Fibroblast of villous mesenchyme (primary cell): ENCODE measurements at places on chromosomes 1 and 21. TPM values are rescaled to one million over a fixed set of nuclear protein-coding genes. Genes with fewer than 3 reads are reported as not detected.
A peak's percentile ranks its signal among the peaks of the same experiment; 100 is the strongest.

GRCh38 chr1:115433483-115433882 lies 95.4 kb upstream of the NGF start:
- no peak for DNase-seq

DNA sequence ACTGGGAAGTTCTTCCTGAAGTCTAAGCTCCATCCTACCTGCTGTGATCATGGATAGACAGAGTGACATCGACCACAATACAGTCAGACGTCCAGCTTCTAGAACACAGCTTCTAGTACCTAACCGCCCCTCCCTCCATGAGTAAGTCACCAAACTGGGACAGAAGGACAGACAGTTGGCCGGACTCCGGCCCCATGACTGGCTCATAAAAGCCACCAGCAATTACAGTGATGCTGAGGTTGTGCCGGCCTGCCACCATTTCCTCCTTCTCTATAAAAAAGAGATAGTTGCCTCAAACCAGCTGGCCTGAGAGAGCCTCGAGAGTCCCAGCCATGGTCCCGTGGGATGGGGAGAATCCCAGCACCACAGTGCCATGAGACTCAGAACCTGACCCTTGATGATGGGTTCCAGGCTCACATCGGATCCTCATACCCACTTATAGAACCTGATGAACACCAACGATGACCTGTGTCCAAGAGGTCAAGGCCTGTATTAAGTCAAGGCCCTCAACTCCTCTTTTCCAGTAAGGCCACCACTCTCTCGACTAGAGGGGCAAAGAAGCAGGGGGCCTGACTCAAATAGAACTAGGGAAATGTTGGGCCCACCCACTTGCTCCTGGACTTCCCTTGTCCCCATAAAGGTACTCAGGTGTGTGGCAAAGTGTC lies 3.4 kb downstream of the MEF2D start:
- no peak for DNase-seq

DNA sequence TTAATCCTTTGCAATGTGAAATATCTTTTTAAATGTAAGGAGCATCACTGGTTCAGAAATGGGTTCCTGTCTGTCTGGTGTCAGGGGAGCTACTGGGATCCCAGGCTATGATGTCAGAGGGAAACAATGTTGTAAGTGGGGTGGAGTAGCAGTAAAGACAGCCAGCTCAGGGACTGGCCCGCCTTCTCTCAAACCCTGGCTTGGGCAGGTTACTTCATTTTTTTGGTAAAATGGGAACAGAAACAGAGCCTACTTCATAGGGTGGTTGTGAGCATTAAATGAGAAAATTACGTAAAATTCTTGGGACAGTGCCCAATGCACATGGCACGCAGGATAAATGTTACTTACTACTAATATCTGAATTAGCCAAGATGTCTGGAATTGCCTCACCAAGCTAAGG lies 30.7 kb upstream of the IL20 start:
- no peak for DNase-seq

DNA sequence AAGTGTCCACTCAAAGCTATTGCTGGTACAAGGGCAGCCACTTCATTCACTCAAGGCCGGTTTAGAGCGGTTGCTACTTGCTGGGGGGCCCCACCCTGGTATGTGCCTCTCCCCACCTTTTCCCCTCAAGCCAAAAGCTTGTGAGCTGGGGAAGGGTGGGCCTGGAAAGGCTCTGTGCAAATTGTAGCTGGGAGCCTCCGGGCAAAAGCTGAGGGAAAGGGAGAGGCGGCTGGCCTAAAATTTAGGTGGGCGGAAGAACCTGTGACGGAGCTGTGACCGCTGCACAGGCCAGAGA lies 306 bp upstream of the SH3D21 start:
- no peak for DNase-seq

- DNase-seq: no peak
These were observed 86.3 kb upstream of the VANGL1 start for GRCh38 chr1:115555446-115555845.

Gene LIN28A
- not detected in 2 replicates for total RNA-seq

DNA sequence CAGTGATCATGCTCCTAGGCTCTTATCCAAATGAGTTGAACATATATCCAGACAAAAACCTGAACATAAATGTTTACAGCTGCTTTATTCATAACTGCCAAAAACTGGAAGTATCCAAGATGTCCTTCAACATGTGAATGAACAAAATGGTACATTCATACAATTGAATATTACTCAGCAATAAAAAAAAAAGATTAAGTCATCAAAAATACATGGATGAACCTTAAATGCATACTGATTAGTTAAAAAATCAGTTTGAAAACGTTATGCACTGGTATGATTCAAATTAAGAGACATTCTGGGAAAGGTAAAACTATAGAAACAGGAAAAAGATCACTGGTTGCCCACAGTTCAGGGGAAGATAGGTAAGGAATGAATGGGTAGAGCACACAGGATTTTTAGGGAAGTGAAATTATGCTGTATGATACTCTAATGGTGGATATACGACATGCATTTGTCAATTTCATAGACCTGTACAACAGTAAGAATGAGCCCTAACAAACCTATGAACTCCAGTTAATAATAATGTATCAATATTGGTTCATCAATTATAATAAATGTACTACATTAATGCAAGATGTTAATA lies 3.1 kb downstream of the LRRC40 start:
- DNase-seq: no peak

Gene ZBED6
- total RNA-seq: 38.7 and 40.2 TPM in 2 replicates

GRCh38 chr1:39392851-39393573 lies 98.4 kb upstream of the BMP8A start:
- no peak for DNase-seq

GRCh38 chr1:244667797-244668196 lies 14.9 kb downstream of the DESI2 start:
- DNase-seq: no peak

Gene S100A4
- total RNA-seq: 165 and 507 TPM in 2 replicates

Gene MATN1
- not detected in 2 replicates for total RNA-seq

GRCh38 chr1:228073857-228074545 lies 8.5 kb upstream of the ARF1 start:
- DNase-seq: no peak

Gene PDPN
- 28.7 and 32.8 TPM in 2 replicates for total RNA-seq

DNA sequence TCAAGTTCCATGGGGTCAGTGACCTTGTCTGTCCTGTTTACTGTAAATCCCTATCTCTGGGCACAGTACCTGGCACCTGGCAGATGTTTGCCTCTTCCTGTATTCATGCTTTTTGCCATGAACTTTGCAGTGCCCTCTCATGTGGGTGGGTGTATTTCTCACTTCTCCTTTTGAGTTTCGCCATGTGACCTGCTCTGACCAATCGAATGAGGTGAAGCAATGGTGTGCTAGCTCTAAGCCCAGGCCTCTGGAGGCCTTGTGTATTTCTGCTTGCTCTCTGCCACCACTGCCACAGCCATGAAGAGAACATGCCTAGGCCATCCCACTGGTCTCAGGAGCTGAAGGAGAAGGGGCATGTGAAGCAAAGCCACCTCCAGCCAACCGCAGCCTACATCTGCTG lies 185.5 kb upstream of the ZC3H12A start:
- DNase-seq: no peak

Gene TAL1
- total RNA-seq: 0.32 TPM in 1 of 2 replicates, not detected in the other

Gene ZSWIM5
- total RNA-seq: 0.43 and 2.3 TPM in 2 replicates

DNA sequence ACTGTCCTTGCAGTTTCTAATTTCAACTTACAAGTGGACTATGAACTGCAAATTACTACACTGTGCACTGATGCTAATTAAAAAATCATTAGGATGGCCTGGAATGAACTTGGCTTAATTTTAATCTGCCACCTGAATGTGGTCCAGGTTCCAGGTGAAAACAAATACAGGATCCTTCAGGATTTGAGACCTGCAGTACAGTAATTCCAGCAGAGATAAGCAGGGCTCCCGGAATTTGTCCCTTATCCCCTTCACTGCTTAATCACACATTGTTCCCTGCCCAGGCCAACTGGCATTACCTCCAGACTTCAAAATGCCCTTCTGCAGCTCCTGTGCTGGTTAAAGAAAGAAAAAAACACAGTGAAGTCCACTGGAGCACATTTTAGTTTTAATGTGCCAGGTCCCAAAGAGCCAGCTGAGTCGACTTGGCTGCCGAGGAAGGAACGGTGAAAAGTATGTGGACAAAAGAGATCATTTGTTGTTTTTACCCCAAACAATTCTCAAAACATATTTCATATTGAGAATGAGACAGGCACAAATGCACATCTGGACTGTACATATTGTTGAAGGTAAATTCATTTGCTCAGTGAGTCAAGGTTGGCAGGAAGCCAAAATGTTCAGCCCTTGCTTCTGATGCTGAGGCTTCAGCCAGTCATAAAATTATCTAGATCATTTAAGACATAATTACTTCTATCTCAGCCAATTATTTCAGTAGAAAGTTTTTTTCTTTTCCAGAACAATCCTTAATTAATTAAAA lies 28.3 kb downstream of the DEGS1 start:
- DNase-seq: peak; percentile 64

Gene TXNDC12
- total RNA-seq: 44.8 and 57.0 TPM in 2 replicates

GRCh38 chr1:202619505-202619904 lies 90.7 kb downstream of the SYT2 start:
- DNase-seq: no peak

GRCh38 chr1:175742790-175743459 lies 470 bp downstream of the TNR start:
- DNase-seq: peak; percentile 48

DNA sequence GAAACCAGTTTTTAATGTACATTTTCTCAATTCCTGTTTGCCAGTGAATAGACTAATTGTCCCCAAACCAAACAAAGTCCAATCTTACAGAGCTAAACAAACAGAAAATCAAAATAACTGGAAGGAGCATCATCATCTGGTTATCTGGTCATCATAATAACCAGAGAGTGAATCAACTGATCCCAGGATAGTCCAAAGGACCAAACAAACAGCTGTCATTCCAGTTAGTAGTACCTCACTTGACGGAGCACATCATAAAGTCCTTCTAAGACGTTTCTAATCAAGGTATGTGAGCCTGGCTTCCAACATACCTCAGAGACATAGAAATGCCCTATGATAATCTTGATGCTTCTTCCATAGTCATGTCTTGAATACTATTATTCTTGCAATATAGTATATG lies 240.5 kb downstream of the LTN1 start:
- DNase-seq: no peak

- no peak for DNase-seq
These were observed 58.2 kb downstream of the LMX1A start for GRCh38 chr1:165298203-165298820.

Gene COL18A1
- 33.7 and 45.1 TPM in 2 replicates for total RNA-seq

DNA sequence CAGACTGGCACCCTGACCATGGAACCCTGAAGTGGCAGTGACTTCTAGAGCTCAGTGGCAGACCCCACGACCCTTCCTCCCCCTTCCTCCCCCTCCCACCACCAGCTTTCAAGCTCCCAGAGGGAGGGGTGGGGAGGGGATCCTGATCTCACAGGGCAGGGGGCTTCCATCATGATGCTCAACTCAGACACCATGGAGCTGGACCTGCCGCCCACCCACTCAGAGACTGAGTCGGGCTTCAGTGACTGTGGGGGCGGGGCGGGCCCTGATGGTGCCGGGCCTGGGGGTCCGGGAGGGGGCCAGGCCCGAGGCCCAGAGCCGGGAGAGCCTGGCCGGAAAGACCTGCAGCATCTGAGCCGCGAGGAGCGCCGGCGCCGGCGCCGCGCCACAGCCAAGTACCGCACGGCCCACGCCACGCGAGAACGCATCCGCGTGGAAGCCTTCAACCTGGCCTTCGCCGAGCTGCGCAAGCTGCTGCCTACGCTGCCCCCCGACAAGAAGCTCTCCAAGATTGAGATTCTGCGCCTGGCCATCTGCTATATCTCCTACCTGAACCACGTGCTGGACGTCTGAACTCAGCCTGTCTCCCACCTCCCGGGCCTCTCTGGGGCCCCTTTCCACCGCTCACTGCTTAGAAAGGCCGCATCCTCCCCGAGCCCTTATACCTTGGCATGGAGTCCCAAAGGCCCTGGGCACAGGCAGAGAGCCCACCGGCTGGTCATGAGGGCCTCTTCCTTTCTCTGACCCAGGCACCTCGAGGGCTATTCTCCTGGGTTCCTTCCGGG lies 3.9 kb downstream of the NHLH1 start:
- no peak for DNase-seq

GRCh38 chr1:20873311-20873710 lies 86.2 kb upstream of the HP1BP3 start:
- peak; percentile 88 for DNase-seq

DNA sequence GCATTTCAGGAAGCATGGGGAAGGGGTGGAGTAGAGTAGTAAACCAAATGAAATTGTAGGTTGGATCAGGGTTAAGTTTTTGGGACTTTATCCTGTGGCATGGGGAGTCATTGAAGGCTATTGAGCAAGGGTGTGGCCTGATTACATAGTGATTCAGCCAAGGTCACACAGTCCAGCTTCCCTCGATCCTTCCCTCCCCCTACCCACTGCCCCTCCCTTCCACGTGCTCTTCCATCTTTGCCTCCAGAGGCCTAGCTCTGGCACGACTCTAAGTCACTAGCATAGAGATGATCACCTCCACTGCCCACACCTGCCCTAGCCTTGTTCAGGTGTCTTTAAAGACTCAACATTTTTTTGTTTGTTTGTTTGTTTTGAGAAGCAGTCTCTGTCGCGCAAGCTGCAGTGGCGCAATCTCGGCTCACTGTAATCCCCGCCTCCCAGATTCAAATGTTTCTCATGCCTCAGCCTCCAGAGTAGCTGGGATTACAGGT lies 37.2 kb upstream of the SLC9A1 start:
- DNase-seq: no peak

DNA sequence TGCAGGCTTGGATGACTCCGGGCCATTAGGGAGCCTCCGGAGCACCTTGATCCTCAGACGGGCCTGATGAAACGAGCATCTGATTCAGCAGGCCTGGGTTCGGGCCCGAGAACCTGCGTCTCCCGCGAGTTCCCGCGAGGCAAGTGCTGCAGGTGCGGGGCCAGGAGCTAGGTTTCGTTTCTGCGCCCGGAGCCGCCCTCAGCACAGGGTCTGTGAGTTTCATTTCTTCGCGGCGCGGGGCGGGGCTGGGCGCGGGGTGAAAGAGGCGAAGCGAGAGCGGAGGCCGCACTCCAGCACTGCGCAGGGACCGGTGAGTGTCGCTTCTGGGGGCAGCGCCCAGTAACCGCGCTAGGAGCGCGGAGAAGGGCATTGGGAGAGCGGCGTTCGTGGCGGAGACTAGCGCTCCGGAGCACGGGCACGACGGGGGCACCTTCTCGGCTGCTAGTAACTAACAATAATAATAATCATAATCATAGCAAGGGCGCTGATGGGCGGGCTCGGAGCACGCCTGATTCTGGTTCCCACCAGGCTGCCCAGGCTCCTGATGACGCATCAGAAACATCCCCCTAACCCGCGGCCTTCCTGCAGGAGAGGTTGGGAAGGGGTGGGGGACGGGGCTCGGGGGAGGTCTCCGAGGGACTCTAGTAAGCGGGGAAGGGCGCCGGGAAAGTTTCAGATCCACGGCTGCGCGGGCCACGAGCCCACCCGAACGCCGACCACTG lies at the start of gene MX1:
Gene MX1, plus strand, starts transcription at position 286 of the 722 bp plus-strand sequence. CDS start 5,832 bp downstream, outside the sequence.
- peak; percentile 65 for DNase-seq

DNA sequence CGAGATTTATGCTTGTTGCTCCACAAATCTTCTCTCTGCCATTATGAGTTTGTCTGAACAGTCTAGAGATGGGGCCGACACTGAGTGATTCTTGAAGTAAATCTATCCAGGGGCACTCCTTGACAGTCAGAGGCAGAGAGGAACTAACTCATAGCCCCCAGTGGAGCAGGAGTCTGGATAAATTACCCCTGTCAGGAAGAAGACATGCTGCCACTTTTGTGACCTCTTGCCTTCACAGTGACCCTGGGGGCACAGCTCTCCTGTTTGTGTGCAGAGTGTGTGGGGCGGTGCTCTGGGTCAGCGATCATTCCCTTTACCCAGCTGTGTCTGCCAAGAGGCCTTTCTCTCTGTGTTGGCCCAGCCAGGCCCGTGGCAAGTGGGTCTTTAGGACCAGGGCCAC lies 29.5 kb downstream of the PEX14 start:
- DNase-seq: no peak

Gene UBL4B
- under 0.01 TPM in 1 of 2 replicates, not detected in the other for total RNA-seq

Gene RIMS3
- total RNA-seq: 0.32 and 0.86 TPM in 2 replicates
